ENCODE measurements at places on chromosomes 6 and 20.

DNA sequence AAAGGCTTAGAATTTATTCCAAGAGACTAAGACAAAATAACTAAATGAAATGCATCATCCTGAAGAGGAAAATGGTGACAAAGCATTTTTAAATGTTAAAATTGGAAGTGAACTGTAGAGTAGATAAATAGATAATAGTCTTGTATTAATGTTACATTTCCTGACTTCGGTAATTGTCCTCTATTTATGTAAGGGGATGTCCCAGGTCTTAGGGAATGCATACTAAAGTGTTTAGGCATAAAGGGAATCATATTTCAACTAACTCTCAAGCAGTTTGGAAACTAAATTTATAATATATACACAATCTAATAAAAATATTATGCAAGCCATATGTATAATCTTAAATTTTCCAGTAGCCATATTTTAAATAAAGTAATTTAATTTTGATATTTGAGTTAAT, 159.3 kb downstream of the WDR27 start:
- no peak for DNase-seq

GRCh38 chr6:29619578-29620160, 13.3 kb downstream of the GABBR1 start:
- no peak for DNase-seq

GRCh38 chr6:50187351-50187921, 137.7 kb upstream of the DEFB112 start:
- no peak for DNase-seq

GRCh38 chr20:41619360-41620100, 1.4 kb upstream of the CHD6 start:
- DNase-seq = peak; percentile 5

- no peak for DNase-seq
These were observed 150.4 kb downstream of the PCSK2 start for GRCh38 chr20:17377231-17377630.

DNA sequence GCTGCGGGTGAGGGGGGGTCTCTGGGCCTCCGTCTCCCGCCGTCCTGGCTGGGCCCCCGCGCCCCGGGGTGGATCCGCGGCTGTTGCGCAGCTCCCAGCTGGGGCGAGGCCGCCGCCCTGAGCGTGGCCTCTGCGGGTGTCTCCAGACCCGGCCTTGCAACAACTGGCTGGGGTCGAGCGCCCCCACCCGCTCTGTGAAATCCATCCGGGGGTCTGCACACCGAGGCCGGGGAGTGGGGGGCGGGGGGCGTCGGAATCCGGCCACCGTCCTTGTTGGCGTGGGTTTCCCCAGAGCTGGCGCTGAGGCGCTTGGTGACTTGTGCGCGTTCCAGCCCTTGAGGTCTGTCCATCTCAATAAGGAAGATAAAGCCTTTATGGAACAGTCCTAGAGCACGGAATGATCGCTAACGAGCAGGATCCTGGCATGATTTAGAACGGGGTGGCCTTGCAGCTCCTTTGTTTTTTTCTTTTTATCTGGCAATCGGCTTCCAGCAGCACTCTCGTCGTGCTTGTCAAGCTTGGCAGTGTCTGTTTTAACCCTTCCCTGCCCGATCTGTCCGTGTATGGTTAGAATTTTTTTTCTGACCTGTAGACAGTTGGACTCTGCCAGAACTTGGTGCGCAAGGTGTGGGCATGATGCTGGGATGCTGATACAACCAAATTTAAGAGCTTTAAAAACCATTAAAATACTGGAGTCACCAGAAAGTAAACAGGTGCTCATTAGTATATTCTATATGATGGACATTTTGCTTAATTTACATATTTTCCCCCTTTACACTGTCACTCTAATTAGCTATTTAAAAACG, 675 bp downstream of the DSTN start:
- no peak for DNase-seq

DNA sequence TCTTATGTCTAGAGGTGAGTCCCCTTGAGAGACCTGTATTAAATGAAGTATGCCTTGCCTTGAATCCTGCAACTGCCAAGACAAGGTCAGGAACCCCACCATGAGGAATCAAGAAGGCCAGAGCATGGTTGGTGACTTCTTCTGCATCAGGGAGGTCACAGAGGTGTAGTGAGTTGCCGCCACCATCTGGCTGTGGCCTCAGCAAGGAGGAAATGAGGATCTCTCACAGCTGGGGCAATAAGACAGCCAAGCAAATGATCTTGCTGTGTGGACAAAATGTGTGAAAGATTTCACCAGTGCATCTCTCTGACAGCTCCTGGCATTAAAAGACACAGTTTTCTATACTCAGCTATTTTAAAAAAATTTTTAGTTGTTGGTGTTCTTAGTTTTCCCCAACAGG, 611.0 kb downstream of the DOK5 start:
- DNase-seq = no peak

DNA sequence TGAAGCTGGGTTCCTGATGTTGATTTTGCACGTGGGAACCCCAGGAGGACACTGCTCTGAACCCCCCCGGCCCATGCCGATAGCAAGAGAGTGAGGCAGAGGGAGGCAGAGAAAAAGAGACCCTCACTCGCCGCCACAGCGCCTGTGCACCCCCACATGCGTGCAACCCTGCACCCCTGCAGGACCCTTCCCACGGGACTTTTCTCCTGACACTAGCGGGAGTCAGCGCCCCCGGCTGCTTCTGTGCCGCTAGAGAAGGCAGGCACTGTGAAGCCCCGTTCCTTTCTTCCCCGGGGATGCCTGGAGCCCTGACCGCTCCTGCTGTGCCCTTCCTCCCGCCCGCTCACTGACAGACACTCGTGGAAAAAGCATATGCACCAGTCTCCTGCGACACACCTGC, 67.4 kb downstream of the GMPR start:
- DNase-seq = no peak

DNA sequence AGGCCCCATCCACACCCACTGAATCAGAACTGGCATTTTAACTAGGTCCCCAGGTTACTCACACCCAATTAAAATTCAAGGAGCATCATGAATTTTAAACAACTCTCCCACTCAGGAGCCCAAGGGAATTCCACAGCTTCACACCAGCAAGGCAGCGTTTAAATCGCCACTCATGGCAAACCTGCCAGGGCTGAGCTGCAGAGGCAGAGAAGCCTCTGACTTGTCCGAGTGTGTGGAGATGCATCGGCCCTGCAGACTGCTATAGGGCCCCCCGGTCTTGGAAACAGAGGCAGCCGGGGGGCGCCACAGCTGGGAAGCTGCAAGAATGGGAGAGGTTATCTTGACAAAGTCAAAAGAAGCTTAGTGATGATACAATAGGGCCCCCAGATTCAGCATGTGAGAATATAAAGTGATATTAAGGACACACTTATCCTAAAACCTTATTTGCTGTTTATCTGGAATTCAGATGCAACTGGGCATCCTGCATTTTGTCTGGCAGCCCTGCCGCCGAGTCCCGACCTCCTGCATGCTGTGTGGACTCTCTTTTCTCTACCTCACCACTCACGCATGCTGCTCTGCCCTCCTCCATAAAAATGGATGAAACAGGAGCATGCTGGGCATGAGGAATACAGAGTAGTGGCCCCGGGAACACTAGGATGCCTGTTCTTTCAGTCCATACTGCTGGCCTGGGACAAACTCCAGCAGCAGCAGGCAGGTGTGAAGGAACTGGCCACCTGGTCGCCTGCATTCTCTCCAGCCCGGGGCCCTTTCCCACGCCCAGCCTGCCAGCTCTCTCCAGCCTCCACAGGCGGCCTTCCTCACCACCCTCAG, 126.1 kb downstream of the PXDC1 start:
- DNase-seq = no peak

- DNase-seq = no peak
These were observed 28.6 kb downstream of the DIDO1 start for GRCh38 chr20:62897666-62898065.

DNA sequence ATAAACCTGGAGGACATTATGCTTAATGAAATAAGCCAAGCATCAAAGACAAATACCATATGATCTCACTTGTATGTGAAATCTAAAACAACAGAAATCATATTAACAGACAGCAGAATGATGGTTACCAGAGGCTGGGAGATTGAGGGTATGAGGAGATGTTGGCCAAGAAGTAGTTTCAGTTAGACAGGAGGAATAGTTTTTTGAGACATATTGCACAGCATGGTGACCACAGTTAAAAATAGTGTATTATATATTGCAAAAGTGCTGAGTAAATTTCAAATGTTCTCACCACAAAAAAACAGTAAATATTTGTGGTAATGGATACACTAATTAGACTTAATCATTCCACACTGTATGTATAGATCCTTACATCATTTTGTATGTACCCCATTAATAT, 1.8 kb downstream of the GABRR1 start:
- no peak for DNase-seq
